ENCODE measurements at places on chromosomes 1 and 21. TPM values are rescaled to one million over a fixed set of nuclear protein-coding genes. Genes with fewer than 3 reads are reported as not detected.

Gene FAM151A
- not detected for total RNA-seq

Gene CD247
- total RNA-seq = 1.8 TPM

Gene TMEM125
- not detected for total RNA-seq

Gene FASLG
- total RNA-seq = not detected

Gene CR1L
- not detected for total RNA-seq

Gene S100A11
- 110 TPM for total RNA-seq

GRCh38 chr1:150187560-150187931 is 37.8 kb downstream of the PLEKHO1 start:
- no peaks in the 10 kb centered on the region for H3K36me3 ChIP-seq
- H3K27ac ChIP-seq = no peak overlapping the region
- no peaks in the 10 kb centered on the region for H3K27me3 ChIP-seq
- H3K4me1 ChIP-seq = peaks cover 11% of the 10 kb centered on the region
- DNase-seq = no peak
- H3K4me3 ChIP-seq = no peak overlapping the region

DNA sequence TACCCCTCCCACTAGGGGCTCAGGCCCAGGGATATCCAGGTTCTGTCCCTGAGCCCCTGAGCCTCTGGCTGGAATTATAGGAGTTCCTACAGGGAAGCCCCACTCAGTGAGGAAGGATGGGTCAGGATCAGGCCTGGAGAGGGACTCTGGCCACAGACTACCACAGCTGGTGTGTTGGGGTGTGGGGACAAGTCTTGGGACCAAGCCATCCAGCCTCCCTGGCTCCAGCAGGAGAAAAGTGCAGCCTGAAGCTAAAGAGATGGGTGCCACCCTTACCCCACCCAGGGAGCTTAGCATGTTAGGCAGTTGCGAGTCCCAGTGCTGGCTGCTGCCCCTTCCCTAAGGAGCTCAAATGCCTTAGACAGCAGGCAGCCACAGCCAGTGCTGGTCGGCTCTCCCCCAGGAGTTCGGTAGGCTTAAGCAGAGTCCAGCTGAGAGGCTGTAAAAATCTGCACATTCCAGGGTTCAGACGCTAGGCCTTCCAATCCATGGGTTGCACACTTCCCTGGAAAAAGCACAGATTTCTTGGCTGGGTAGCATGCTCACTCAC is 96.2 kb upstream of the CYYR1 start:
- DNase-seq = no peak
- no peak overlapping the region for H3K27ac ChIP-seq
- no peaks in the 10 kb centered on the region for H3K4me1 ChIP-seq
- H3K36me3 ChIP-seq = no peaks in the 10 kb centered on the region

DNA sequence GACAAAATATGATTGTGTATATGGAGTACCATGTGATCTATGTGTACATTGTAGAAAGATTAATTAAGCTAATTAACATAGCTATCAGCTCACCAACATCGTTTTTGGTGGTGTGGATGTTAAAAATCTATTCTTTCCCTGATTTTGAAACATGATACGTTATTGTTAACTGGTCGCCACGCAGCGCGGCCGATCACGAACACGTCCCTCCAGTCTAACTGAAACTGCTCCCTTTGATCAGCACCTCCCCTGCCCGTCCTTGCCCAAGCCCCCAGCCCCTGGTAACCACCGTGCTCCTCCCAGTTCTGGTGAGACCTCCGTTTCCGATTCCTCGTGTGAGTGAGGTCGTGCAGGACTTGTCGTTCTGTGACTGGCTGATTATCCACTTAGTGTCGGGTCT is 67.0 kb downstream of the AGPAT3 start:
- H3K4me3 ChIP-seq = no peak overlapping the region
- peaks cover 6% of the 10 kb centered on the region for H3K36me3 ChIP-seq
- no peak for DNase-seq
- H3K27ac ChIP-seq = no peak overlapping the region
- H3K4me1 ChIP-seq = peaks cover 9% of the 10 kb centered on the region

GRCh38 chr1:84598418-84598817 is 24.2 kb upstream of the CTBS start:
- H3K4me3 ChIP-seq = no peak overlapping the region
- H3K4me1 ChIP-seq = peaks cover 28% of the 10 kb centered on the region
- peak overlapping the region; percentile 63 for H3K27ac ChIP-seq
- H3K27me3 ChIP-seq = no peaks in the 10 kb centered on the region
- H3K36me3 ChIP-seq = no peaks in the 10 kb centered on the region
- DNase-seq = no peak

GRCh38 chr1:216823731-216824130 is 100.5 kb upstream of the ESRRG start:
- H3K4me3 ChIP-seq = no peak overlapping the region
- H3K27ac ChIP-seq = no peak overlapping the region
- no peaks in the 10 kb centered on the region for H3K36me3 ChIP-seq
- no peaks in the 10 kb centered on the region for H3K27me3 ChIP-seq
- H3K4me1 ChIP-seq = no peaks in the 10 kb centered on the region

GRCh38 chr1:42324398-42325013 is 10.5 kb downstream of the FOXJ3 start:
- DNase-seq = no peak
- no peaks in the 10 kb centered on the region for H3K36me3 ChIP-seq

DNA sequence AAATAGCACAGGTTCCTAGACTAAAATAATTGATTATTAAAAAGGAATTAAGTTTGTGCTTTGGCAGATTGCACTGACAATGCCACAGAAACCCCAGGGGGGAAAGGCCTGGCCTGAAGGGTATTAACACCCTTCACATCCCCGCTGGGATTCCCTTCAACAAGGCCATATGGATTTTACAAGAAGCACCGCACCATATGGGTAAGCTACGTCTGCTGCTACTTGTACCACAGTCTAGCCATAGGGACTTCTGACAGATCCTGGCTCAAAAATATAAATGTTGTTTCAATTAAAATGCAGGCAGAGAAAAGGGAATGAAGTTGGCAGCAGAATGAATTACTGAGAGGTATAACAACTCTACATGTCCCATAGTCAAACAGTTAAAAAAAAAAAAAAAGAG is 101.0 kb downstream of the DENND1B start:
- H3K27me3 ChIP-seq = no peaks in the 10 kb centered on the region
- H3K4me1 ChIP-seq = no peaks in the 10 kb centered on the region
- DNase-seq = no peak

- no peak for DNase-seq
- no peak overlapping the region for H3K4me3 ChIP-seq
- H3K27ac ChIP-seq = no peak overlapping the region
- H3K27me3 ChIP-seq = no peaks in the 10 kb centered on the region
- H3K4me1 ChIP-seq = no peaks in the 10 kb centered on the region
Observed at GRCh38 chr21:27346041-27346448, 379.2 kb upstream of the ADAMTS5 start.
